ENCODE measurements at places on chromosomes 13 and 19.

GRCh38 chr13:49497272-49497671 lies 1.5 kb downstream of the PHF11 start:
- no peak for DNase-seq

- DNase-seq = no peak
These were observed 97.7 kb upstream of the DOCK9 start for GRCh38 chr13:99075268-99076191.

GRCh38 chr19:29389495-29389894 lies 136.3 kb upstream of the VSTM2B start:
- no peak for DNase-seq

- DNase-seq = no peak
These were observed 6.1 kb upstream of the PRKD2 start for GRCh38 chr19:46723023-46723461.

GRCh38 chr19:46017095-46017429 lies 5.8 kb downstream of the PGLYRP1 start:
- DNase-seq = no peak

Data from activated CD8-positive, alpha-beta memory T cell treated with anti-CD3 and anti-CD28 coated beads for 48 hours (primary cell).